ENCODE measurements at places on chromosomes 7 and 10.

GRCh38 chr10:86068231-86069054 lies 298.2 kb downstream of the GRID1 start:
- DNase-seq, result no peak

GRCh38 chr7:154916381-154916780 lies 86.5 kb downstream of the PAXIP1 start:
- no peak for DNase-seq

- no peak for DNase-seq
Observed at GRCh38 chr10:132471125-132471451, 66.5 kb upstream of the INPP5A start.

- DNase-seq, result no peak
Observed at GRCh38 chr10:94092848-94093247, 99.1 kb downstream of the PLCE1 start.

- no peak for DNase-seq
Observed at GRCh38 chr7:51310131-51310583, 6.5 kb downstream of the COBL start.

DNA sequence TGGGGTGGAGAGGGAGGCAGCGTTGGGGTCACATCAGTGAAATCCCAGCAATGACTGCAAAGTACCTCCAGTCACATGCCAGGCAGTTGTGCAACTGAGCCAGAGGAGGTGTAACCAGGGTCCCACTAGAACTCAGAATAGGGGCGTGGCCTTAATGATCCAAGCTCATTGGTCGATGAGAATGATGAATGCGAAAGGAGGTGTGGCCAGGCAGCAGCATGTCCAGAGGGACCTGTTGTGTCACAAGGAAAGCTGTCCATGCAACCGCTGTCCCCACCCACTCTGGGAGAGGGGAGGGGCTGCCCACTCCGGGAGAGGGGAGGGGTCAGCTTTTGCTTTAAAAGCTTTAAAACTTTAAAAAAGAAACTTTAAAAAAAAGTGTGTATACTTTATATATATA lies 25.3 kb upstream of the MTPAP start:
- peak; percentile 97 for DNase-seq

- no peak for DNase-seq
Observed at GRCh38 chr10:101564490-101564991, 23.5 kb downstream of the POLL start.

- DNase-seq, result peak; percentile 64
Observed at GRCh38 chr7:104328970-104329825, 795 bp downstream of the LHFPL3 start.

DNA sequence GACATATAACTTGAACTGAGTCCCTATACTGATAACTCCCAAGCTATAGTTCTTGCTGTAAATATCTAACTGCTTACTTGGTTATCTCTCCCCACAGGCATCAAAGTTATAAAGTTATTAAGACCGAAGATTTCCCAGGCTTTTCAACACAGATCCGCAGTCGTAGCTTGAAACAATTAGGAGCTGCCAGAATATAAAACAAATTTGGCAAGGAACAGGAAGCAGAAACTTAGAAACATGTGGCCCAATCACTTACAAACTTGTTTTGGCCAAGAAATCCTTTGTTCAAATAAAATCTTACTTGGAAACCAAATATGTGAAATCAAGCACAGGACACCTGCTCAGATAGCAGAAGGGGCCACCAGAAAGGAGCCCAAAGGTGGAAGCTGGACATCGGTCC lies 9.0 kb downstream of the SLC16A12 start:
- no peak for DNase-seq

DNA sequence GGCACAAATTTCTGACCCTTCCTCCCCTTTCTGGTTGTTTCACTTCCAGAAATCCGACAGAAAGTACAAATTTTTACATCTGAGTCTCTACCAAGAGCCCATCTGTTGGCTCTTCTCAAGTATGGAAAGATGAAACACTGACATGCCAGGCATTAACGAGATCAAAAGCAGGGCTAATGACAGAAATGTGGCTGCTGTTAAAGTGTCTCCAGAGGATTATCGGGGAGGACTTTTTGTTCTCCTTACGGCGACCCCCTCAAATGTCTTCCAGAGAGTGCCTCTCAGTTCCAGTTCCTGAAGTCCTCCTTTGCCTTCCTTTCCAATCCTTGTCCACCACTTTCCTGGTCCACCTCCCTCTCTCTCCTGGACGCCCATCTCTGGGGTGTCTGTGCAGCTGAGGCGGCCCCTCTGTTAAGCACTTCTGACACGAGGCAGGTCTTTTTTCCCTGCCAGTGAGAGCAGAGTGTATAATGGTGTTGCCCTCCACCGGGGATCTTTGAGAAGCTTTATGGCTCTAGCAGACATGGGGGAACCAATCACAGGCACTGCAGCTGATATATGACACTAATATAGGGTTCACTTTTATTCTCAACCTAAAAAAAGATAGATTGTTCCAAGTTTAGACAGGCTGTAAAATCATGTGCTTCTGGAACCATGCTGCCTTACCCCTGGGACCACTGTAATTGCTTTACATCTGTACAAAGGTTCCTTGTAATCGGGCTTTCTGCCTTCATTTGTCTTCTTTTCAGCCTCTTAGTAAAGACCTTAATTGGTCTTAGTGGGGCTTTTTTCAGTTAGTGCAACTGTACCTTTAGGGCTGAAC lies 757.1 kb downstream of the AUTS2 start:
- DNase-seq, result no peak

DNA sequence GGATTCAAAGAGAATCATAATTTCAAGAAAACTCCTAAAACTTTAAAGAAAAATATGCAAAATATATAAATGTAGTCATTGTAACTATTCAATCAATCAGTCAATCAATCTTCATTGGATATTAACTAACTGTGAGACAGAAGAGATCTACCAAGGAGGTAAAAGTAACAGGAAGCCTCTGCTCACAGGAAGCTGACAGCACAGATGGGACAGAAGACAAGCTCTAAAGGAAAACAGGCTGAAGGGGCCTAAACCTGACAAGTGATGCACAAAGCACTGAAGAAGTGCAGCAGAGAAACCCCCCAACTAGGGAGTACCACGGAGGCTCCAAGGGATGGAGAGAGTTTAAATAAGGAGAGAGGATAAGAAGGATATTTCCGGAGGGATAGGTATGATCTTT lies 173.0 kb downstream of the SKAP2 start:
- DNase-seq, result no peak

GRCh38 chr7:78299088-78299487 lies 500.5 kb downstream of the PHTF2 start:
- no peak for DNase-seq
